ENCODE measurements at places on chromosomes 13 and 19. TPM values are rescaled to one million over a fixed set of nuclear protein-coding genes. Genes with fewer than 3 reads are reported as not detected.
A peak's percentile ranks its signal among the peaks of the same experiment; 100 is the strongest.

- DNase-seq = no peak
These were observed 4.8 kb downstream of the SLC17A7 start for GRCh38 chr19:49436381-49437017.

DNA sequence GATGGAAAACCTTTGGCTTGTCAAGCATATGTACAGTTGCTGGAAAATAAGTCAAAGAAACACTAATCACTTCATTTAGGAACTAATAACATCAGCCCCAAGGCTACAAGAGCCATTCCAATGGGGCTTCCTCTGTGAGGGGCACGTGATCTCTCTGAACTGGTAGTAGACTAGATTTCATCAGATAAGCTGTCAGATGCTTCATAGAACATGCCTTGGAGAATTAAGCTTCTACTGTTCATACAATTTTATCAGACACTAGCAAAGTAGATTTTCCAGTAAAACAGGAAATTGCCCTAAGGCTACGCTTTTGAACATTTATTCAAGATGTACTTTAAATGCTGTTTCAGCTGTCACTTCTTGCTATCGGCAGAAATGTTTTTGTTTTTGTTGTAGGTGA is 107.8 kb downstream of the EDNRB start:
- no peak for DNase-seq

DNA sequence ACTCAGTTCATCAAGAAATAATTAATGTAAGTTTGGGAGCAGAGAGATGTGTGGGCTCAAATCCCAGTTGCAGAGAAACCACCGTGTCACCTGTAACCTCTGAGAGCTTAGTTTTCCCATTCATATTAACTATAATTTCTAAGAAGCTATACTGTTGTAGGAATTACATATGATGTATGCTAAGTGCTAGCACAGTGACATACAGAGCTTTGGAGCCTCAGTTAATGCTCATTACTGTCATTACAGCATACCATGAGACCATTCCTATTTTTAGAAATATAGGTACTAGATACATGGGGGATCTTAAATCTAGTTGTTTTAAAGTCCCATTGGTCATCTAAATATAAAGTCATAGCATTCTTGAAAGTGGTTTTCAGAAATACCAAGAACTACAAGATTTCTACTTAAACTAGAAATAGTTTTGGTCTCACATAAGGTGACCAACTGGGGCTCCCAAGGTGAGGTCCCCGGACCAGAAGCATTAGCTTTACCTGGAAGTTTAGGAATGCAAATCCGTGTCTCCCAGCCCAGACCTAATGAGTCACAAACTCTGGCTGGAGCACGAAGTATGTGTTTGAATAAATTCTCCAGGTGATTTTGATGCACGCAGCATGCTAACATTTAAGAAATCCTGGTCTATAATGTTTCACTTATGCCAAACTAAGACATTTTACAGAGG is 144.6 kb downstream of the LACC1 start:
- no peak for DNase-seq

DNA sequence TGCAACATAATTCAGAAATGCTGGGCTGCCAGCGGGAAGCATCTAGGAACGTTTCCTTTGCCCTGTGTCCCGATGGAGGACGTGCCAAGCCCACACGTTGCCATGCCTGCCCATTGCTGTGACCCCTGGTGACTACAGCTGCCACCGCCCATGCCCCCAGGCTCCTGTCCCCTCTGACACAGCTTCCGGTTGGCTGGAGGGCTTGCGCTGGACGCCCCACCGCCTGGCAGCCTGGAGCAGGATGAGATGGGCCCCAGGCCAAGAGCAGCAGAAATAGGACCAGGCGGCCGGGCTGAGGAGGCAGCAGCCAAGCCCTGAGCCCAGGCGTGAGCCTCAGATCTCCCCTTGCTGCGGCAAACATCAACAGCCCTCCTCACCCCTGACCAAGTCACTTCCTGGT is 125.9 kb downstream of the COL4A2 start:
- no peak for DNase-seq

DNA sequence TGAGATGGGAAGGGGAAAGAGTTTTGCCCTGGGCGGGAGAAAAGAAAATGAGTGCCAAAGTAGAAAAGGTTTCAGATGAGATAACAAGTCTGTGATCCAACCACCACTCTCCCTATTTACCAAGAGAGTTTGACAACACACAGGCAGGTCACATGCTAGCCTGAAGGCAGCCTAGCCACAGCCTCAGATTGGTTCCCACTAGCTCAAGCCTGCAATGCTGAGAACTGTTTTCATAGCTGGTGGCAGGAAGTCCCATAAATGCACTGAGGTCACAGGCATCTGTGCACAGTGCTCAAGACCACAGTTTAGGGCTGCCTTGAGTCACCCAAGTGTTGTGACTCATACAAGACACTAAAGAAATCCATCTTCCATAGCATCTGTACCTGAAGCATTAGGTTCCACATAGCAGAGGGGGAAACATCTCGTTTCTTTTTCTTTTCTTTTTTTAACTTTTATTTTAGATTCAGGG is 18.5 kb upstream of the POP4 start:
- no peak for DNase-seq

GRCh38 chr19:58326914-58327726 is at the start of gene ZSCAN22:
TSS of gene ZSCAN22 (plus strand) at chr19:58326994. CDS start at chr19:58334803, 7,809 bp downstream.
- peak; percentile 97 for DNase-seq

DNA sequence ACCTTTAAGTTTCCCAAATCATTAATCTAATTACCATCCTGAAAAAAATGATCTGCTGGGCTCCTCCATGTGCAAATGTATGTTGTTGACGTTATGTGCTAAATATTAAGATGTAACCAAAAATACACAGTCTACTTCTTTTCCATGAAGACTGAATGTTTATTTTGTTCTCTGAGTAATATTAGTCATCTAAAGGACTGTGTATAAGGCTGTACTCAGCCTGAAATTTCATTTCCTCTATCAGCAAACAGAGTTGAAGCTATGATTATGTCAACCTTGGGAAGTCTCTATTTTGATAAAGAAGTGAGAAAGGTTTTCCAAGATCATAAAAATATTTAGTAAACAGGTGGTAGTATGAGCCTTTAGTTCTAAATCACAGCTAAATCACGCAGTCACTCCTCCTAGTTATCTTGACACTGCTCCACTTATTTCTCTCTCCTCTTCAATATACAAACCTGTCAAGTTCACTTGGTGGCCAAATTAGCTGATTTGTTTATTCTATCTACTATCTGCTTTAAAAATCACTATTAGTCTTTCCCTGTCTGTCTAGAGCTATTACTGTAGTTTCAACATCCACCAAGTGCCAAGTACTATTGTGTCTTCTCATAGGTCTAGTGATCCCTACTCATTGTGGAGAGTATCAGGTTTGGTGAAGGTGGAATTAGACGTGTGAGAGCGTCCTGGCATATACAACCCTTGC is 211.7 kb upstream of the STARD13 start:
- DNase-seq = no peak

- DNase-seq = no peak
These were observed 2.3 kb upstream of the GPI start for GRCh38 chr19:34362679-34363069.

The KLK8 gene
- 2.9 TPM for total RNA-seq

The FPR3 gene
- total RNA-seq = 14.7 TPM

The RNF225 gene
- not detected for total RNA-seq

The ZGLP1 gene
- total RNA-seq = 0.90 TPM

The PRODH2 gene
- total RNA-seq = not detected

The C19orf73 gene
- 5.9 TPM for total RNA-seq
